ENCODE measurements at places on chromosomes 12 and 14.
A peak's percentile ranks its signal among the peaks of the same experiment; 100 is the strongest.

DNA sequence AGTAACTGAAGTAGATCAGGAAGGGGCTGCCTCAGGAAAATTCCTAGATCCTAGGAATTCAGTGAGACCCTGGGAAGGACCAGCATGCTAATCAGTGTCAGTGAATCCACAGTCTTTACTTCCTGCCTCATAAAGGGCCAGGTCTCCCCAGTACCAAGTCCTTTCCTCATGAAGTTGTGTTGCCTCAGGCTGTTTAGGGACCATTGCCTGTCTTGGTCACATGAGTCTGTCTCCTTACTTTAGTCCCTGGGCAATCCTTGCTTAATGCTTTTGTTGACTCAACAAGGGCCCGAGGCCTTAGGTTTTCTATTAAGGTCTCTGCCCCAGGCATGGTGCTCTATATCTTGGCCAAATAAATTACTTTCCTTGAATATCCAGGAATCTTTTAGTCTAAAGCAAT, 16.1 kb upstream of the ATF1 start:
- no peak for DNase-seq

GRCh38 chr12:108046135-108046534, 83.0 kb upstream of the WSCD2 start:
- DNase-seq: no peak

GRCh38 chr12:5556033-5556614, 124.2 kb downstream of the NTF3 start:
- DNase-seq: no peak

DNA sequence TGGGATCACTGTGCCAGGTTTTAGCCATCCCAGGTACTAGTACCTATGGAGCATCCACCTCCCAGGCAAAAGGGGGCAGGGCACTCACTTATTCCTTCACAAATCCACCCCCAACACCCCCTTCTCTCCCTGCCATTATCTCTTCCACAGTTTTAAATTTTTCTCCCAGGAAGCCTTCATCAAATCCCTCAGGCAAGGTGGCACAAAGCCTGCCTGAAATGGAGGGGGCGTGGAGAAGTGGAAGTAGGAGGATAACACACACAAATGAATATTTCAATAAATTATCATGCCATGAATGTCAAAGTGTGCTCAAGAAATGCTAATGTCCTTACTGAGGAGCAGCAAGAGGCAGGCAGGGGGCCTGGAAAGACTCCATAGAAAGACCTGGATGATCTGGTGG, 4.7 kb upstream of the CHST11 start:
- no peak for DNase-seq

- DNase-seq: no peak
Observed at GRCh38 chr12:40469736-40470135, 222.5 kb upstream of the CNTN1 start.

DNA sequence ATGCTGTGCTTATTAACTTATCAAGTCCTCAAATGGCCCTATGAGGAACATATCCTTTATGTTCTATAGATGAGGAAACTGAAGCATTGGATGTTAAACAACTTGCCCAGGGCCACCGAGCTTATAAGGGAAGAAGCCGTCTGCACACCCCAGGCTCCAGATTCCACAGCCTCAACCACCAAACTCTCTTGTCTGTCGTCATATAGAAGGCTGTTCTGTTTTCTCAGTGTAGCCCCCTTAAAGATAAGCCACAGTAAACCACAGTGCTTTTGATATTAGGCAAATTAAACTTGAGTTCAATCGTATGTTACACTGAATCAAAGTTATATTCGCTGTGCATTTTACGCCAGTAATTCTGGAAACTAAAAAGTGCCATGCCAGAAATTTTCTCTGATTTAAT, 116.7 kb downstream of the PRKCH start:
- DNase-seq: no peak

DNA sequence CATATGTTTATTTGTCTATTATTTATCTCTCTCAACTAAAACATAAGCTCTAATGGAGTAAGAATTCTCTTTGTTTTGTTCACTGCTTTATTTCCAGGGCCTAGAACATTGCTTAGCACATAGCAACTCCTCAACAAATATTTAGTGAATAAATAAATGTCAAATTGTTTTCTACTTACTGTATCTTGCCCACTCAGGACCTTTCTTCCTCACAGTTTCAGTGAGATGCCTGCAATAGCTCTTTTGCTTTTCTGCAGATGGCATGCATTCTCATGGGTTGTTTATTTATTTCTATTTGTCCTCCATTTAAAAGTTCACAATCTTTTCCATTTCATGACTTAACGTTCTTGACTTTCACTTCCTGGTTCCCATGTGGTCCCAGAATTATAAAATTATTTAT, 94.9 kb upstream of the TTC7B start:
- no peak for DNase-seq

- DNase-seq: no peak
Observed at GRCh38 chr14:96888158-96888557, 91.0 kb downstream of the VRK1 start.

- no peak for DNase-seq
Observed at GRCh38 chr12:124308741-124309140, 13.8 kb downstream of the RFLNA start.

DNA sequence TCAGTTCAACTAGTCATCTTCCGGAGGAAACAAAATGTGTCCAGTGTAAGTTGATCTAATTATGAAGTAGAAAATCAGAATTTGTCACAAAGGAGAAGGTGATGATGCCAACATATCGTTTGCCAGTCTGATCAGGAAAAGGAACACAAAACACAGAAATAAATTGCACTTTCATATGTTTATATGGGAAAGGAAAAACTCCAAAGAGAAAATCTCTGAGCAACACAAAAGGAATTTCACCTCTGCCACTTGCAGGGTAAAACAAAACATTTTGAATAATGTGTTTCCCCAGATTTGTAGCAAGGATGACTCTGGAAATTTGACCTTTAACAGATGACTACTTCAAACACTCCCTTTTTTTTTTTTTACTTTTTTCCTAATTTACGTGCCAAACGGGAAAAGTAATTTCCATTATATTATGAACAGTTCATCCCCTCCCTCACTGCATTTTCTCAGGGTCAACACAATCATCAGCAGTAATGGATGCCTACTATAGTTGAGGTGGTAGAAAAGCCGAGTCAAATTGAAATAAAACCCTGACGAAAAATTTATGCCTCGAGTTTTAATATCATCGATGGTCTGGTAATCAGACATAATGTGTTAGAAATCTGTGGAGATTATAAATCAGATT, 25.6 kb downstream of the MGAT4C start:
- DNase-seq: no peak

- no peak for DNase-seq
Observed at GRCh38 chr14:22919601-22919921, 612 bp upstream of the RBM23 start.

GRCh38 chr14:102192840-102193502, 53.3 kb downstream of the WDR20 start:
- no peak for DNase-seq

DNA sequence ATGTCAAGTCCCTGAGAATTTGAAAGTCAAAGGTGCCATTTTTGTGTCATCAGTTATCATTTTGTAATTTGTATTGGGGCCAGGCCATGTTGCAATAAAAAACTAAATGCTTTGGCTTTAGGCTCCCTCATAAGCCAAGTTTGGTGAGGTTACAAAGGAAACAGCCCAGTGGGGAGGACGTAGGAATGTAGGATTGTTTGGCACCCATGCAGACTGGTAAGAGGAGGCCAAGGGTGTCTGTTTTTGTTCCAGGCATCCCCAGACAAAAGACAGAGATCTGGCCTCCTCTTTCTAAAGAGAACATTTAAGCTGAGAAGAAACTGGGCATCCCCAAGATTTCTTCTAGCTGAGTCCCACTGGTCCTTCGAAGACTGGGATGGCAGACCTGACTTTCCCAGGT, 111.7 kb downstream of the SUDS3 start:
- DNase-seq: no peak

- DNase-seq: no peak
Observed at GRCh38 chr14:61421212-61421923, 100.0 kb downstream of the PRKCH start.

- DNase-seq: peak; percentile 79
Observed at GRCh38 chr12:76720068-76720467, 43.8 kb upstream of the ZDHHC17 start.

GRCh38 chr12:65434737-65435136, 156.3 kb downstream of the MSRB3 start:
- no peak for DNase-seq

DNA sequence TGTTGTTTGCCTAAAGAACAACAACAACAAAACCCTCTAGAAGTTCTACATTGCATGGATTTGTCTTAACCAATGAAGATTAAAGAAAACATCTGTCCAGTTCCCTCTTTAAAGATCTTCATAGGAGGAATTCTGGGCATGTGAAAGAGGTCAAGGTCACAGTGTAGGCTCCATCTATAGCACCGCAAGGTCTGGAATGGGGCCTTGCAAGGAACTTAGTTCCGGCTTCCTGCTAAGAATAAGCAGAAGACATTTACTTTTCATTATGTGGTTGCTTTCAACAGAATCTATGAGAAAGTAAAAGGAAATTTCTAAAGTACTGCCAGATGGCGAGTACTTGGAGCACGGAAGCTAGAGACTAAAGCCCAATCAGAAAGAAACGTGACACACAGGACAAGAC, 57.2 kb upstream of the GNPNAT1 start:
- peak; percentile 51 for DNase-seq

GRCh38 chr12:724194-724855, 28.1 kb upstream of the WNK1 start:
- DNase-seq: no peak

DNA sequence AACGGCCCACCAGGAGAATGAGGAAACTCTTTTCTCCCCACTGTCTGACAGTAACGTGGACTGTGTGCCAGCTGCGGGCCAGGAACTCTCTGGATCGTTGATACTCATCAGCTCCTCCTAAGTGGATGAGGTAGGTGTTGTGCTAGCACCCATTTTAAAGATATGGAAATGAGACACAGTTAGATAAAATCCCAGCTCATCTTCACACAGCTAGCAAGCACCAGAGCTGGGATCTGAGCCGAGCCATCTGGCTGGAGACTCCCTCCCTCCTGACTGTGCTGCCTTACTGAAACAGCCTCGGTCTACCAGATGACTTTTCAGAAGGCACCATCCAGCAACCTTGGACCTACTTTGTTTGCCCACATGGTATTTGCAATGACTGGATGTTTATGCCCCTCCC, 49.2 kb downstream of the TMEM132D start:
- no peak for DNase-seq

DNA sequence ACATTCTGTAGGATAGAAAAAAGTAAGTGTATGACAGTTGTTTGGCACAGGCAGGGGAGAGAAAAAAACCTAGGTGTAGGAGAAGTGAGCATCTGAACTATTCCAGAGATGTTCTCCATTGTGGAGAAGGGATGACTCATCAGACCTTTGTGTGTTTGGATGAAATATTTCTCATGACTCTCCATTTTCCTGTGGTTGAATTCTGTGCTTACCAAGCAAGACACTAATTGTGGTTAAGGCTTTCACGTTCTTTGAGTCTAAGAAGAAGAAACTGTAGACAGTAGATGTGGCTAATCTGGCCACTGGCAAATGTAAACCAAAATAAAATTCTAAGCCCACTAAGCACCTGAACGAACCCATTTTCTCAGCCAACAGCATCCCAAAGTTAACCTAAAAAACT, 107.9 kb upstream of the GZMB start:
- DNase-seq: peak; percentile 10

DNA sequence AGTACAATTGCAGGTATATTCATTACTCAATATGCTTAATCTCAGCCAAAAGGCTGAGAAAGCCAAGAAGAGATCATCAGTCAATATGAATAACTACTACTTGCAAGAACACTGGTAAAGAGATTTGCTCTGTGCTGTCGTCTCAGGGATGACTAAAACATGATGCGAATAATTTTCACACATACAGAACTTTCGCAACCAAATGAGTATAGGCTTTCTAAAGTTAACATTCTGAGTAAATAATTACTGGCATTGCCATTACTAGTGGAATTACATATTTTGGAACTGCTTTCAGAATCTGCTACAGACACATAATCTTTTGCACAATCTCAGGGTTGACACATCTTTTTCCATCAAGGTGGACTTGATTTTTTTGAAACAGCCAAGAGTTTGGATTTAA, 24.7 kb downstream of the NCKAP1L start:
- no peak for DNase-seq

DNA sequence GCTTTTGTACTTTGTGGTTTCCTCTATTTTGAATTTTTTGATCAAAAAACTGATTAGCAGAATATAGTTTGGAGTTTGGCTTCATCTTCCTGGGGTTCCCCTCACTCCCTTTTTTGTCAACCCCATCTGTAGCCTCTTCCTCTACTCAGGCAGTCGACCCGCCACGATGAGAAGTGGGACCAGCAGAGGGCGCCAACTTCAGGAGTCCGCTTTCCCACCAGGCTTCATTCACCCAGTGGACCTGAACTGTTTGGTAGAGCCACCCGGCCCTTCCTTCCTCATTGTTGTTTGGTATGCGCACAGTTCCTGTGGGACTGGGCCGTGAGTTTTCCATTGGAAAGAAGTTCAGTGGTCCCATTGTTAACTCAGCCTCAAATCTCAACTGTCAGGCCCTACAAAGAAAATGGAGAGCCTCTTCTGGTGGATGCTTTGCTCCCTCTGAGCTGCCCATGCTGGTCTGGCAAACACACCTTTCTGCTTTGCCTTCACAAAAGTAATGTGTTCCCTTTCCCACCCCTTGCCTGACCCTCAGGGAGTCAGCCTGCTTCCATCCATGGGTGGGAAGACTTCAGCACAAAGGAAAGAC, 21.7 kb downstream of the TMBIM6 start:
- peak; percentile 55 for DNase-seq

- peak; percentile 39 for DNase-seq
Observed at GRCh38 chr12:119180380-119181040, 1.8 kb downstream of the HSPB8 start.

GRCh38 chr12:14885718-14886221, at the start of gene MGP:
Gene MGP (minus strand): TSS chr12:14885854. CDS start chr12:14885791, 63 bp downstream.
- DNase-seq: peak; percentile 24

- DNase-seq: peak; percentile 60
Observed at GRCh38 chr12:66144791-66145754, 14.5 kb upstream of the LLPH start.

- DNase-seq: peak; percentile 20
Observed at GRCh38 chr14:90140956-90141316, 79.1 kb downstream of the KCNK13 start.

DNA sequence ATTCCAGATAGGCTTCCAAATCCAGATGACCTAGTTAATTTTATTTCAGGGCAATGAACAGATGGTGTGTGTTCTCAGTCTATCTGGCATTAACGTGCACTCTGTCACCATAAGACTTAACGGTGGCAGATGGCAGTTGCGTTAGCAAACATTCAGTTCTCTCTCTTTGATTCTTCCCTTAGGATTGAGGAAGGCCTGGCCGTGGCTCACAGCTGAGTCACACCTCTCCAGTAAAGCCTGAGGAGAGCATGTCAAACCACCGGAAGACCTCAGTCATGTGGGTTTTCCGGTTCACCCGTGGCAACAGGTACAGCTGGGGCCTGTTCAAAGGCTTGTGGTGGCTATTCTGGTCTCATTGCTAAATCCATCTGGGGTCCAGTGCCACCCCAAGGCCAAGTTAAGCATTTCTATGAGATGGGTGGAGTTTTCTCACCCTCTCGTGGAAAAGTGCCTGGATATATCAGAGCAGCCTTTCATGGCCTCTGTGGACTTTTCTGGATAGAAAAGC, 545.1 kb upstream of the ATP2B1 start:
- DNase-seq: peak; percentile 30

Data from fibroblast of skin of scalp (primary cell).